ENCODE measurements at places on chromosomes 1 and 21.

DNA sequence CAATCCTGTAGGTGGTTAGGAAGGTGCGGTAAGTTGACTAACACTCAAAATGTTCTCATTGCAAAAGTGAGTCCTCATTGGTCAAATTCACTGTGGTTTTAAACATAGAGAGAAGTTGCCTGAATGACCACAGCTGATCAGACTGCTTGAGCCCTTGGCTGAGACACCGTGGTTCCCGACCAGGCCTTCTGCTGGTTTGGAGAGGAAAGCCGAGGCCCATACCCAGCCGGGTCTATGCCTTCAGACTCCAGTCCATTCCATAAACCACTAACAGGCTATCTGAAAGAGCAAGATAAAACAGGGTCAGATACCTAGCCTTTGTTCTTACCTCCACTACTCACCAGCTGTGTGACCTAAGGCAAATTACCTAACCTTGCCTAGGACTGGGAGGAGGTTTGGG lies 133.9 kb downstream of the LMX1A start:
- DNase-seq: no peak

GRCh38 chr21:34553151-34553952 lies 41.3 kb upstream of the KCNE1 start:
- DNase-seq: no peak

GRCh38 chr1:8712413-8713231 lies 104.8 kb downstream of the RERE start:
- DNase-seq: no peak

- DNase-seq: no peak
Measured at GRCh38 chr1:15414445-15414983, 4.8 kb downstream of the EFHD2 start.

DNA sequence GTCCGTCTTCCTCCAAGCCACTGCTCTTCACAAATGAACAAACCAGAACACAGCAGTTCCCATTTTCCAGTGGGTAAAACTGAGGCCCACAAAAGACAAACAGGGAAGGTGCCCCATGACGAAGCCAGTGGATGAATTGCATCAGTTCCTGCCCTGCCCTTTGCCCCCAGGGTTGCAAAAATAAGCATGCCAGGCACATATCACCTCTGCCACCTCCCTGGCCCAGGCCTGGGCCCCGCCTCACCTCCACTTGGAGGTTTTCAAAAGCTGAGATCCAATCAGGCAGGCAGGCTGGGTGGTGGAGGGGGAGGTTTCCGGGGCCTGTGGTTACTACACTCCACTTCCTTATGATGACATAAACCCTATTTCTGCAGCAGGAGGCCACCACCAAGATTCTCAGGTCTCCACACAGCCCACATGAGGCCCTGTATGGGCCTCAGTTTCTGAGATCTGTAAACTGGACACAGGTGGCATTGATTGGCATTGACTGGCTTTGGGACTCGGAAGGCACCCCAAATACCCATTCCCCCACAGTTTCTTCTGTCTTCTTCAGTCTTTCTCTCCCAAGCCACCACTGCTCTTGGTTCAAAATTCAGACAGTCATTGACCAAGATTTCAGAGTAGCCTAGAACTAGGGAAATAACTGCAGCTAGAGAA lies 4.1 kb downstream of the KIF21B start:
- DNase-seq: peak; percentile 68
